Motor neuron (in vitro differentiated cells): ENCODE measurements at places on chromosomes 3 and 15. TPM values are rescaled to one million over a fixed set of nuclear protein-coding genes. Genes with fewer than 3 reads are reported as not detected.

The CPN2 gene
- 0.15 and 0.16 TPM in 2 replicates for total RNA-seq

The DUOXA1 gene
- not detected in 2 replicates for total RNA-seq

The CYP8B1 gene
- total RNA-seq = 0.30 TPM in 1 of 2 replicates, not detected in the other

The CLRN1 gene
- total RNA-seq = 1.6 and 2.1 TPM in 2 replicates

The HGD gene
- total RNA-seq = 0.52 and 0.55 TPM in 2 replicates

The SOX2 gene
- 1.1 TPM in 1 of 2 replicates, not detected in the other for total RNA-seq

The PLSCR2 gene
- total RNA-seq = not detected in 2 replicates
